ENCODE measurements at places on chromosomes 4 and X.

DNA sequence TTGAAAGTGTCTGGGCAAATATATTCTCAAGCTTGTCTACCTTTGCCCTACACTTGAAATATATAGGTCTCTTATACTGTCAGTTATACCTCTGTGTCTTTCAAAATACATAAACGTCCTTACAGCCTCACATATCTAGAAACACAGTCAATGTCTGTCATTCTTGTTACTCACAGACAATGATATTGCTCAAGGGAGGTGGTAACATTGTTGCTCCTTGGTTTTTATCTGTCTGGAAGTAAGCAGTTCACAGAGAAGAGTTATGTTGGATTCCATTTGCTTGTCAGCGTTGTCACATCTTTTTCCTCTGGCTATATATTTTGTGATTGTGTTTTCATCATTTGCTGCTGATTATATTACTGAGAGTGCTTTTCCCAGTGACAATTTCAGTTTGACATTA is 1528.9 kb downstream of the PCDH7 start:
- DNase-seq, result no peak

DNA sequence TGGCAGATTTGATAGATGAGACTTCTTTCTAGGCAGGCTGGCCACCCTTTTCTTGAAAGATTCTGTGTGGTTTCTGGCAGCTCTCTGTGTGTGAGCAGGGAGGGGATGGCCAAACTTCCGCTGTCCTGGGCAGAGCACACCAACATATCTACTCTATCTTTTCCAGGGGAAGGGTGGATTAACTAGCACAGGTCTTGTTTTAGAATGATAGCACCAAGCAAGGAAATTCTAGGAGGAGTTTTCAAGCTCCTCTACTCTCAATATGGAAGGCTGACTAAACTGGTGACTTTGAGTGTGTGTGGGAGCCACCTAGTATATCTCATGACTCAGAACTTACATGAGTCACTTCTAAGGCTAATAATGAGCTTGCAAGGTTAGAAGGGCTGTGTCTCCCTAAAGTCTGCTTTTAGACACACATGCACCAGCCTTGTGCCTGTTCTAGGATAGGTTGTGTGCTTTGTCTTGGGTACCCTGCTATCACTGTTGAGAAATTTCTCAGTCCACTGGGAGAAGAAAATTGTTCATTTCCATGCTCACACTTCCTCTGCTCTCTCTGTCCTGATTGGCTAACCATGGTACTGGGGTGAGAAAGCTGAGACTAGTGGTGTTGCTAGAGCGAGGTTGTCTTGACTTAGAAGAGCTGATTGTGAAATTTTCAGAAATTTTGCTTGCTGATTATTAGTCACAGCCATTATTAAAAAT is 72.9 kb downstream of the YIPF6 start:
- no peak for DNase-seq

- no peak for DNase-seq
These were observed 66.5 kb downstream of the ADRA2C start for GRCh38 chr4:3832536-3833220.

- no peak for DNase-seq
These were observed 8.5 kb downstream of the CNKSR2 start for GRCh38 chrX:21382715-21383114.

GRCh38 chrX:45771560-45772340 is 571.1 kb upstream of the DIPK2B start:
- no peak for DNase-seq
